ENCODE measurements at places on chromosomes 4 and X.

- DNase-seq, result no peak
These were observed 4.0 kb downstream of the SRPX start for GRCh38 chrX:38216642-38217041.

DNA sequence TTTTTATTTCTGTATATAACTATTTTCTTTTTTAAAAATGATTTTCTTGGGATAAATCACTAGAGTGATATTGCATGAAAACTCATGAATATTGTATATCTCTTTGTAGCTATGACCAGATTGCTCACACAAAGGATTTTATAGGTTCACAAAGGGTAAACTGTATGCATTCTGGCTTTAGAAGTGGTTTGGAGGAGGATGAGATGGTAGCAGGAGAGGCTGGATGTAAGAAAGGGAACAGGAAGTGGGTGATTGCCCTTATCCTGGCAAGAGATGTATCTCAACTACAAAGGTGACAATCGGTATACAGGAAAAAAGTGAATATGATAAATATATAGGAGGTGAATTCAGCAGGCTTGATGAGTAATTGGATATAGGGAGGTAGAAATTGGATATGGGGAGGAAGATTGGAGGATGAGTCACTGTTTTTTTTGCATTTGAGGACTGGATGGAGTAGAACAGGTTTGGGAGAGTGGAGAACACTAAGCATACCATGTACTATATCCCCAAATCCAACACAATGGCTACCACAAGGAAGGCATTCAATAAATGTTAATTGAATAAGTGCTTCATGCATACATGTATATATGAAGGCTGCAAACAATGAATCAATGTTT is 9.9 kb downstream of the FGG start:
- no peak for DNase-seq

GRCh38 chr4:112857461-112857860 is 192.0 kb upstream of the ANK2 start:
- no peak for DNase-seq

DNA sequence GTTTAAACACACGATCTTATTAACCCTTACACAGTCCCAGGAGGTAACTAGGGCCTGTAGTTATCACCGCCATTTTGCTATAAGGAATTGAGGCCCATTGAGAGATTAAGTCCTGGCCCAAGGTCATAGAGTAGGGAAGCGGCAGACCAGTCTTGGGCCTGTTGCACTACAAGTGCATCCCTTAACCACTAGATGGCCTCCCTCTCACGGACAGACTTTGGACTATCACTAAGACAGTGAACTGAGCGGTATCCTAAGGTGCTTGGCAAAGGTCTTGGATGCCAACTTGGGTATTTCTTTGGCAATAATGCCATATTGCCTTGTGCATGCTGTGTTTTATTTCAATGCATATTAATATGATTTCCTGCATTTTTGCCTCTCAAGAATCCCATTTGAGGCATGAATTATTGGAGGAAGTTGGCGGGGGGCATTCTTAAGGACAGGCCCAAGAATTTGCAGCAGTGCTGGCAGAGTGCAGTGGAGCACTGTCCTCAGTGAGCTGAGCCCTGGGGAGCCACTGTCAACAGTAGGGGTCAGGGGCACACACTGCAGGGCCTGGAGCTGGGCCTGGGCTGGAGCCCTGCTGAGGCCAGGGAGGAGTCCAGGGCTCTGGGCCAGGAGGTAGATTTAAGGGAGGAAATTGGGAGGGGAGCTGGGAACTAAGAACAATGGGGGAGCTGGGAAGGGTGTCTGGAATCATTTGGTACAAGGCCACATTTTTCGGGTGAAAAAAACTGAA is 147.4 kb downstream of the SMIM20 start:
- DNase-seq, result no peak

DNA sequence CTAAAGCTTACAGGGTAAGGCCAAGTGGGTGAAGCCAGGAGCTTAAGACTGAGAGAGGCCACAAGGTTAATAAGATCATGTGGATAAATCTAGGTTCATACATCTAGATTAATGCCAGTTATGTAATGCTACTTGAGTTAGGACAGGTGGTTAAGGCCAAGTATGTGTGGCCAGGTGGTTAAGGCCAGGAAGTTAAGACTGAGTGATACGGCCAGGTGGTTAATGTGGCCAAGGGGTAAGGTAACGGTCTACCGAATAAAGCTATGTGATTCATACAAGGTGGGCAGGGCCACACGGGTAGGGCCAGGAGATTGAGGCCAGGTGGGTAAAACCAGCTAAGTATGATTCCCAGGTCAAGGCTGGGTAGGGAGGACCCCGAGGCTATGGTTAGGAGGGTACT is 223.0 kb downstream of the TACR3 start:
- no peak for DNase-seq

GRCh38 chr4:184439856-184440594 is 34.3 kb downstream of the IRF2 start:
- no peak for DNase-seq

GRCh38 chr4:10030972-10031667 is 9.8 kb upstream of the SLC2A9 start:
- DNase-seq, result no peak

- no peak for DNase-seq
These were observed 60.2 kb downstream of the HMGB2 start for GRCh38 chr4:173273941-173274340.

DNA sequence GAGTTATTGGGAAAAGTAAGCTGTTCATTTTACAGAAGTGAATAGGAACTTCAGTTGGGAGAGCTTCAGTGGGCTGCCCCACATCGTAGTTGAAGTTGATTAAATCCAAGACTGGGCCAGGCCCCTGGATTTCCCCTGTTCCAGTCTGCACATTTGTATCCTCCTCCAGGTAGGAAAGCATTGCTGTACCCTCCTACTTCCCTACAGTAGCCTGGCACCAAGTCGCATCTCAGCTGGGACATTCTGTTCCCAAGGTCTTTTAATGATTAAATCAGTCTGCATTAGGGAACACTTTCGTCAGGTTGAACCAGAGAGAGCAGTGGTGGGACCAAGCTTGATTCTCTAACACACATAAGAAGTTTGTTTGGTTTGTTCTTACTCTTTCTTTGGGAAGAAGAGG is 165.8 kb upstream of the PPARGC1A start:
- DNase-seq, result no peak

DNA sequence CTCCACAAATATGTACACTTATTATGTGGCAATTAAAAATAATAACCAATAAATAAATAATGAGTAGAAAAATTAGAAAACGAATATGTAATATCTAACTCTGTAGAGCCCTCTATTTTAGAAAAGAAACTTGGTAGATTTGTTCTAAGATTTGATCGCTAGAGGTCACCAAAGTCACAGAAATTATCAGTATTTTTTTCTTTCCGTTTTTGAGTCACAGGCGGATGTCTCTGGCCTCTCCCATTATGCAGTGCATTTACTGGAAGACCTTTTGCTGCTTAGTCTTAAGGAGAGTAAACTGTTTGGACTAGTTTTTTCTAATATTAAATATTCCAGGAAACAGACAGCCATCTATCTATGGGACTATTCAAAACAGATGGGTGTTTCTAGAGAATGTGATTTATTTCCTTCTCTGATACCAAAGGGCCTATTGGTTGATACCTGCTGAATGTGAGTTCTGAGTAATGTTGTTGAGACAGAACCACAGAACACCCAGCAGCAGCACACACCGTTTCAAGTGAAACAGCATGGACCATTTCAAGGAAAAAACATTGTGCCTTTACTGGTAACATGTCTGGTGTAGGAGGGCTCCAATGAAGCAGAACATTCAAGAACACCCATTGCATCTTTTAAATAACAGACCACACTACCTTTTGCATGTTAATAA is 34.0 kb upstream of the GYPA start:
- no peak for DNase-seq

DNA sequence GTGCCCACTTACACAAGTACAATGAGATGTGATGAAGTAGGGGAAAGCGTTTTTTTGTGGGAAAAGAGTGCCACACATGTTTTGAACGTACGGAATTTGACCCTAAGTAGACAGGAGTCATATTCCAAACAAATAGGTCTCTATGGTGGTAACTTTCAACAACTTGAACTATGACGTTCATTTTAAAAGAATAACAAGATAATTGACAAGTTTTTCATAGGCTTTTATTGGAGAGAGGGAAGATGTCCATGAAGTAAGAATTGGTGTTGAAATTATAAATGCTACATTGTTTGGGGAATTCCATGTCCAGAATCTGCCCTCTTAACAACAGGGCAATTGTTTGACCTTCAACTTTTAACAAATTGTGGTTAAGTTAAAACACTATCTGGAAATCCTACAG is 126.5 kb downstream of the GASK1B start:
- DNase-seq, result no peak

DNA sequence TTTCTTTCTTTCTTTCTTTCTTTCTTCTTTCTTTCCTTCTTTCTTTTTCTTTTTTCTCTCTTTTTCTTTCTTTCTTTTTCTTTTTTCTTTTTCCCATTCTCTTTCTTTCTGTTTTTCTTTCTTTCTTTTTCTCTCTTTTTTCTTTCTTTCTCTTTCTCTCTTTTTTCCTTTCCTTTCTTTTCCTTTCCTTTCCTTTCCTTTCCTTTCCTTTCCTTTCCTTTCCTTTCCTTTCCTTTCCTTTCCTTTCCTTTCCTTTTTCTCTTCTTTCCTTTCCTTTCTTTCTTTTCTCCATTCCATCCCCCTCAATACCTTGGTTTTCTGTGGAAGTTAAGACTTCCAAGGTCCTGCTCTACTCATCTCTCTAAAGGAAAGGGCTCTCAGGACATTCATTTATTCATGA is 102.8 kb upstream of the CLNK start:
- DNase-seq, result no peak
